Naive thymus-derived CD4-positive, alpha-beta T cell (primary cell): ENCODE measurements at places on chromosomes 5 and 9. TPM values are rescaled to one million over a fixed set of nuclear protein-coding genes. Genes with fewer than 3 reads are reported as not detected.

GRCh38 chr5:147359101-147359500 is 124.3 kb downstream of the STK32A start:
- H3K4me3 ChIP-seq, result no peak overlapping the region
- no peaks in the 10 kb centered on the region for H3K27me3 ChIP-seq
- H3K27ac ChIP-seq, result no peak overlapping the region
- H3K4me1 ChIP-seq, result no peaks in the 10 kb centered on the region
- no peaks in the 10 kb centered on the region for H3K36me3 ChIP-seq
- no peak for DNase-seq

DNA sequence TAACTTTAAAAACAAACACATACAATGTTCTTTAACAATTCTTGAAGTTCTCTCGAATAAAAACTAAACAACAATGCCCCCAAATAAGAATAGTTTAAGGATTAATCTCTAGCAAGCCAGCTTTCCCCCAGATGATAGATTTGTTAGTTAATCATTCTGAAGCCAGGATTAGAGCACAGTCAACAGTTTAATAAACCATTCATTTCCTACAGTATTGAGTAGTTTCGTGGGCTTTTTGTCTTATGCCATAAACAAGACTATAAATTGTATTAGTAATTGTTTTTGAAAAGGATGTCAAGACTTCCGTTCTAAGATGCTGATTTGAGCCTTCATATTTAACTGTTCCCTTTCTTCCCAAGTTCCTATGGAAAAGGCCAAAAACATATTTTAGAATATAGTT is 136.6 kb downstream of the PIK3R1 start:
- no peak overlapping the region for H3K27ac ChIP-seq
- H3K36me3 ChIP-seq, result no peaks in the 10 kb centered on the region
- no peaks in the 10 kb centered on the region for H3K27me3 ChIP-seq
- no peak overlapping the region for H3K4me3 ChIP-seq

DNA sequence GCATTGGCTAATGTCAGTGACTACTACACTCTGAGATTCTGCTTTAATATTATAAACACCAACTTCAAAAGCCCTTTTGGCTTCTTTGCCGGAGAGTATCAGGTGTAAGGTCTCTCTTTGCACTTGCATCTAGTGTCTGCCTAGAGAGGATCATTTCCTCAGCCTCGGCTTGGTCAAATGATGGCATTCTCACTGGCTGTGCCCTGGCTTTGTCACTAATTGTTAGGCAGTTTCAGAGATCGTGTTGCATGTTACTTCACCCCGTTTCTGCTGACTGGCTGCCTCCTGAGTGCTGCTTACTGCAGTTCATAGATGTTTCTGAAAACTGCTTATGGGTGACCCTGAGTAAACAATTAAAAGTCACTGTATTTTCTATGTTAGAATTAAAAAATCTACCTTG is 48.8 kb downstream of the SLC1A3 start:
- H3K27me3 ChIP-seq, result no peaks in the 10 kb centered on the region
- H3K4me3 ChIP-seq, result no peak overlapping the region
- no peaks in the 10 kb centered on the region for H3K4me1 ChIP-seq

DNA sequence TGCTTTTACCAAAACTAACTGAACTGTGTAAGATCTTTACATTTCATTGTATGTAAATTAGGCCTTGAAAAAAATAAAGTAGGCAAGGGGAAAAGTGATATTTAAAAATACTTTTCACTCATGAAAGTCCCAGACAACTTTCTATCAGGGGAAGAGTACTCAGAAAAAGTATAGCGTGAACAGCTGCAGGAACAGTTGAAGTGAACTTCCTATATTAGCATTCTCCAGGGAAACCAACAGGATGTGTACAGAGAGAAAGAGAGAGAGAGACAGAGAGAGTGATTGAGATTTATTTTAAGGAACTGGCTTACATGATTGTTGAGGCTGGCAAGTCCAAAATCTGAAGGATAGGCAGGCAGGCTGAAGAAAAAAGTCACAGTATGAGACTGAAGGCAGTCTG is 42.0 kb downstream of the ERMP1 start:
- no peak overlapping the region for H3K27ac ChIP-seq
- H3K36me3 ChIP-seq, result no peaks in the 10 kb centered on the region
- H3K4me1 ChIP-seq, result peaks cover 17% of the 10 kb centered on the region
- no peak overlapping the region for H3K4me3 ChIP-seq

DNA sequence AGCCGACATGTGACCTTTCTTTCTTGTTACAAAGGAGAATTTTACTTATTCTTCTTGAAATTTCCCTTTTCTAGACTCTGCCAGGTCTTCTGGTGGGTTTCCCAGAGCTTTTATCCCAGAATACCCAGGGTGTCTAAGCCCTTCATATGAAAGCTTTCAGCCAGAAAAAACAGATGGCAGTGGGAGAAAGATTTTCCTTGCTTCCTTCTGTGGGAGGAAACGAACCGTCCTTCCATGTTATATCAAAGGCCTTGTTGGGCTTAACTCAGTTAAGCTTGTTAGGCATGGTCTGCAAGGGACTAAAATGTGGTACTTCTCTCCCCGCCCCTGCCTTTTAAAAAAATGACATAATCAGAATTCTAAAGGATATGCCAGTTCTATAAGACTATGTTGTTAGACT is 47.5 kb downstream of the SPATA31D1 start:
- H3K27me3 ChIP-seq, result no peaks in the 10 kb centered on the region
- H3K4me3 ChIP-seq, result no peak overlapping the region
- H3K4me1 ChIP-seq, result no peaks in the 10 kb centered on the region
- H3K36me3 ChIP-seq, result no peaks in the 10 kb centered on the region
- H3K27ac ChIP-seq, result no peak overlapping the region
- DNase-seq, result no peak

GRCh38 chr5:137501846-137502406 is 2.8 kb upstream of the SPOCK1 start:
- no peaks in the 10 kb centered on the region for H3K36me3 ChIP-seq

DNA sequence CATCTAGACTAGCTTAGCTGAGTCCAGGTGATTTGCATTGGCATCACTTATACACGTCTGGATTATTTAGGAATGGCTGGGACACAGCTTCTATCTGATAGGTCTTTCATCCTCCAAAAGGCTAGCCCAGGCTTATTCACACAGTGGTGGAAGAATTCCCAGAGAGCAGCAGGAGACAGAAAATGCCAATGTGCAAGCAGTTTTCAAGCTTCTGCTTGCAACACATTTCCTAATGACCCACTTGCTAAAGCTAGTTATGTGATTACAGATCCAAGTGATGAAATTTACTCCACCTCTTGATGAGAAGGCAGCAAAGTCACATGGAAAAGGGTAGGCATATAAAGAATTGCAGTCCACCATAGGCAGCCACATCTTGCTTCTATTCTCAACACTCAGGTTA is 44.2 kb upstream of the MAST4 start:
- no peaks in the 10 kb centered on the region for H3K27me3 ChIP-seq
- no peaks in the 10 kb centered on the region for H3K36me3 ChIP-seq
- H3K4me3 ChIP-seq, result no peak overlapping the region
- no peak overlapping the region for H3K27ac ChIP-seq

DNA sequence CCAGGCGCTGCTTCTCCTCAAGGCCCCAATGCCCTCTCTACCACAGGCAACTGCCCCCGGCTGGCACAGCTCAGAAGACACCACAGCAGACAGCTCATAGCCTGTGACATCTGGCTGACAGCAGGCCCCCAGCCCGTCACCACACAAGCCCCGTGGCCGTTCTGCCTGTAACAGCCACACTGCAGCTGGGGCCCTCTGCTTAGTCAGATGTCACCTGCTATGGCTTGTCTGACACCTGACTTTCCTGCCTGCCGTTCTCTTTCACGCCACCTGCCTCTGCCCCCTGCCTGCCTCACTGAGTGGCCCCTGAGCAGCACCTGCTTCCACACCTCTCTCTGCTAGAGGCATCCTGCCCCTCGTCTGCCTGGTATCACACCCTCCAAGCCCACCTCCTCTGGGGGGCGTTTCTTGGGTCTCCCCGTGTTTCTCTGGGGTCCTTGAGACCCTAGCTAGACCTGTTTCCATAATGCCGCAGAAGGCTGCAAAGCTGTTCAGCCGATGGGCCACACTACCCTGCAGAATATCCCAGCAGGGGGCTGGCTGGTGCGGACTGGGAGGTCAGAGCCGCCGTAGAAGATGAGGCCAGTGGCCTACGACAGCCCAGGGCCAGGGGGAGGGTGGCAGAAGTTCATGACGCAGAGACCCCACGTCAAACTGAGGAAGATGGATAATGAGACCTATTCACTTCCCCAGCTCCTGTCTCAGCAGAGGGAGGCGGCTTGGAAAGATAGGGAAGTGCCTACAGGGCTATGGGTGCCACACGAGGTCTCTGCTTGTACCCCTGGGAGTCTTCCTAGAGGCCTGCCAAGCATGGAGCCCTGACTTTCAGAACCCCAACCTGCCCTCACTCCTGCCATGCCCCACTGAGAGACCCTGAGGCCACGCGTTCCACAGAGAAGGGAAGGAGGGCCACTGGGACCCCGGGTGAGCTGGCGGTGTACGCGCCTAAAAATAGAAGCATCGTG is 95.1 kb downstream of the ZNF354C start:
- no peak overlapping the region for H3K4me3 ChIP-seq
- no peak overlapping the region for H3K27ac ChIP-seq
- H3K36me3 ChIP-seq, result no peaks in the 10 kb centered on the region
- no peak for DNase-seq
- H3K27me3 ChIP-seq, result no peaks in the 10 kb centered on the region

GRCh38 chr5:168368854-168369253 is 77.4 kb downstream of the WWC1 start:
- no peaks in the 10 kb centered on the region for H3K4me1 ChIP-seq
- no peaks in the 10 kb centered on the region for H3K36me3 ChIP-seq
- no peak overlapping the region for H3K27ac ChIP-seq
- no peak for DNase-seq
- no peak overlapping the region for H3K4me3 ChIP-seq

- no peaks in the 10 kb centered on the region for H3K36me3 ChIP-seq
- no peaks in the 10 kb centered on the region for H3K27me3 ChIP-seq
- no peak overlapping the region for H3K4me3 ChIP-seq
- H3K27ac ChIP-seq, result no peak overlapping the region
Observed at GRCh38 chr5:81650987-81651386, 99.9 kb downstream of the SSBP2 start.

- no peaks in the 10 kb centered on the region for H3K36me3 ChIP-seq
- H3K4me3 ChIP-seq, result no peak overlapping the region
- no peaks in the 10 kb centered on the region for H3K4me1 ChIP-seq
- no peaks in the 10 kb centered on the region for H3K27me3 ChIP-seq
- no peak overlapping the region for H3K27ac ChIP-seq
Observed at GRCh38 chr5:13591621-13592020, 352.9 kb downstream of the DNAH5 start.

DNA sequence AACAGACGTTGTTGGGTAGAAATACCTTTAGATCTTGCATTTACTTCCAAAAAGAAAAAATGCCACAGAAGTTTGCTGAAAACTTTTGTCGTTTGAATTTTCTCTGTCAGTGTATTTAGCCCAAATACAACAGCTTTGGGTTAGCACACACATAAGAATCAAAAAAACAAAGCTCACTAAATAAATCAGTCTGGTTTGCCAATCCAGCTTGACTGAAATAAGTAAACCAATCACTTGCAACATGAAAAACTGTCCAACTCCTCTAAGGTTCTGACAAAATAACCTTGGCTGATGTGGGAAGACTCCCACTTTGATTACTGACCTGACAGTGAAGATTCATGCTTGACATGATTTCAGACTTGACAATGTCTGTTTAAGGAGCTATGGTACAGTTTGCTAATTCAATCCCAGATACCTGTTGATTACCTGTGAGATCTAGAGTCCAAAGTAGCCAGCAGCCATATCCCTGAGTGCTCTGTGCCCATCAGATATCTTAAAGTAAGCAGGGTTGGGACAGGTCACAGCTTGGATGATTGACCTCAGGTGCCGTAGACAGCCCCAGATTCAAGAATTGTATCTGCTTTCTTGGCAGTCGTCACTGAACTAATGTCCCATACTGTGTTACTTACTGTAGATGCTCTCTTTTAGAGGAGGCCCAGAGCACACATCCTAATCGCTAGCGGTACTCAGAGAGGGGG is 727 bp downstream of the IGIP start:
- no peak overlapping the region for H3K4me3 ChIP-seq
- no peak for DNase-seq
- peaks cover 3% of the 10 kb centered on the region for H3K4me1 ChIP-seq
- no peak overlapping the region for H3K27ac ChIP-seq
- H3K36me3 ChIP-seq, result no peaks in the 10 kb centered on the region

DNA sequence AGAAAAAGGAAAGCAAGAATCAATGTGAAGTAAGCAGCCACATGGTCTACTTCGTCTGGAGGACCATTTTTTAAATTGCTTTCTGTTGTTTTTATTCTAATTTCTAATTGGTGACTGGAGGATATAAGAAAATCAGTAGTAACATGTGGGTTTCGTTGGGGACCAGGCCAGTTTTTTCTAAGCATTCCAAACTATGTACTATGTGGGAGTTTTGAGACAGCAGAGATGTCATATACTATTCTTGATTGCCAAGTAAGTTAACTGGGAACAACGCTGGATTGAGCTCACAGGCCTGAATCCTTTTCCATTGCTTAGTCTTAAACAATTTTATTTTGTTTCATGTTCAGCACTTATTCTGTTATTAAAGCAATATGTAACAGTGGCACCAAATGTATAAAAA is 225.7 kb downstream of the TMEM167A start:
- no peak overlapping the region for H3K27ac ChIP-seq
- H3K27me3 ChIP-seq, result no peaks in the 10 kb centered on the region

DNA sequence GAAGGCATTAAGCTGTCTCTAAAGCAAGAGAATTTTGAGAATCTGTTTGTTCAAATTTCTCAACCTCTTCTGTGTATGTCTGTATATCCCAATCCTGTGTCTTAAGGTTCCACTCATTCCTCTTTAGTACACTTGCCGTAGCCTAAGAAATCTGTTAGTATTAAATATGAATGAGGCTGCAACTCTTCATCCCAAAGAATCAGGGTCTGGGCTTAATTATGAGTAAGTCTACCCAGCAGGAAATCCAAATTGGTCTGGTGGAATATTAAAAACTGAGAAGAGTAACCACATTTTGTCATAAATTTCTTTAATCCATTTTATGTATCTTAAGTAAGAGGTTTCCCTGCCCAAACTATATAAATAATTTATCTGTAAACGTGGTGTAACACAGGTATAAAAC is 1171.2 kb downstream of the CDH12 start:
- H3K4me3 ChIP-seq, result no peak overlapping the region
- no peak overlapping the region for H3K27ac ChIP-seq
- H3K27me3 ChIP-seq, result no peaks in the 10 kb centered on the region
- H3K4me1 ChIP-seq, result no peaks in the 10 kb centered on the region

- no peak for DNase-seq
- no peaks in the 10 kb centered on the region for H3K4me1 ChIP-seq
- no peaks in the 10 kb centered on the region for H3K27me3 ChIP-seq
- no peaks in the 10 kb centered on the region for H3K36me3 ChIP-seq
- H3K4me3 ChIP-seq, result no peak overlapping the region
- H3K27ac ChIP-seq, result no peak overlapping the region
Observed at GRCh38 chr5:354581-355378, 33.3 kb downstream of the AHRR start.

GRCh38 chr5:65098393-65098792 is 329.7 kb downstream of the CWC27 start:
- H3K27me3 ChIP-seq, result no peaks in the 10 kb centered on the region
- no peak overlapping the region for H3K4me3 ChIP-seq
- H3K4me1 ChIP-seq, result peaks cover under 1% of the 10 kb centered on the region
- no peak overlapping the region for H3K27ac ChIP-seq
- H3K36me3 ChIP-seq, result no peaks in the 10 kb centered on the region

GRCh38 chr5:137206030-137206715 is 293.0 kb downstream of the SPOCK1 start:
- DNase-seq, result no peak
- H3K27ac ChIP-seq, result no peak overlapping the region
- H3K4me3 ChIP-seq, result no peak overlapping the region
- no peaks in the 10 kb centered on the region for H3K4me1 ChIP-seq
- no peaks in the 10 kb centered on the region for H3K27me3 ChIP-seq

The SAXO1 gene
- 0.13 TPM for polyA plus RNA-seq

The RC3H2 gene
- polyA plus RNA-seq, result 18.7 TPM

The DND1 gene
- polyA plus RNA-seq, result not detected

The CARTPT gene
- polyA plus RNA-seq, result not detected

The PCDH1 gene
- not detected for polyA plus RNA-seq
